Thyroid gland (tissue), 4 donors: ENCODE measurements at places on chromosomes 7 and 10.

DNA sequence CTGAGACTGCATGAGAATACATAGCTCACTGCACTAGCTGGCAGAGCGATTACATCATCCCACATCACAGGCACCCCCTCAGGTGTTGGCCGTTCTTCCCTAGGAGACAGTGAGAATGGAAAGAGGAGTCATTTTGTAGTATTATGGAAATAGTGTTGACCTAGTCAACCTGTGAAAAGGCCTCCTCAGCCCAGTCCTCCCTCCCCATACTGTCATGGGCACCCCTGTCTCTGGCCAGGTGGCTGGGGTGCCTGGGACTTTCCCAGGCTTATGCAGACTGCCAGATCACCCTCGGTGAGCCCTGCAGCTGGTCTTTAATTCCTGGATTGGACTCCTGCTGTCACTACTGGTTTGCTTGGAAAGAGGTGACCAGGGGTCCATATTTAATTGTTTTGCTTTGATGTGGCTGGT lies 4.0 kb downstream of the INPP5A start:
- DNase-seq = no peak

GRCh38 chr7:52168085-52168484 lies 851.5 kb upstream of the COBL start:
- no peak for DNase-seq

DNA sequence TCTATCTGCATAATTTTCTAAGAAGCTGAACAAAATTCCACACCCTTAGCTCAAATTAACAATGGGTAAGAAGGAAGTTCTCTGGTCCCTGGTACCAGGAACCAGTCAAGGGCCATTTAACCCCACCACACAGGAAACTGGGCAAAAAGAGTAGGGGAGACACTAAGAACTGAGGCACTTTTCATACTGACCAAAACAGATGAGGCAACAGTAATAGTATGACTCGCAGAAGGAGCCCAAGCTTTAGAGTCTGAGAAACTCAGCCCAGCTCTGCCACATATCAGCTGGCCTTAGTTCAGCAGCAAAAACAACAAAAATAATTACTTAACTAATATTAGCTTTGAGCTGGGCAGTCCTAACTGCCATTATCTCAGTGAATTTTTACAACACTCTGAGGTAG lies 221.2 kb downstream of the FAM107B start:
- DNase-seq = no peak

DNA sequence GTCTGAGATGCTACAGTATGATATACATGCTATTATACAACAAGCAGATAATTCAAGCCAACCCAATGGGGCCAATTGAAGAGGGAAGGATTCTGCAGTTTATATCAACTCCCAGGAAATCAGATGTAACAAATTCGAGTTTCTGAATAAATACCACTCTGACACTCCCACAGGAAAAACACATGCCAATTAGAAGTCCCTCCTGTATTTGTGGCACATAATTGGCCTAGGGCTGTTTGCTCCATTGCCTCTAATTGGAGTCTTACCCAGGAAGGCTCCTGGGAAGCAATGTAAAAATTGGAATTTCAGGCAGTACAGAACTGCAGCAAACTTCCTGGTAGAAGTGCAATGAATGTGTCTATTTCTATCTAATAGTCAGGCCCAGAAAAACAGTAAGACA lies 4.7 kb downstream of the PPA1 start:
- no peak for DNase-seq

DNA sequence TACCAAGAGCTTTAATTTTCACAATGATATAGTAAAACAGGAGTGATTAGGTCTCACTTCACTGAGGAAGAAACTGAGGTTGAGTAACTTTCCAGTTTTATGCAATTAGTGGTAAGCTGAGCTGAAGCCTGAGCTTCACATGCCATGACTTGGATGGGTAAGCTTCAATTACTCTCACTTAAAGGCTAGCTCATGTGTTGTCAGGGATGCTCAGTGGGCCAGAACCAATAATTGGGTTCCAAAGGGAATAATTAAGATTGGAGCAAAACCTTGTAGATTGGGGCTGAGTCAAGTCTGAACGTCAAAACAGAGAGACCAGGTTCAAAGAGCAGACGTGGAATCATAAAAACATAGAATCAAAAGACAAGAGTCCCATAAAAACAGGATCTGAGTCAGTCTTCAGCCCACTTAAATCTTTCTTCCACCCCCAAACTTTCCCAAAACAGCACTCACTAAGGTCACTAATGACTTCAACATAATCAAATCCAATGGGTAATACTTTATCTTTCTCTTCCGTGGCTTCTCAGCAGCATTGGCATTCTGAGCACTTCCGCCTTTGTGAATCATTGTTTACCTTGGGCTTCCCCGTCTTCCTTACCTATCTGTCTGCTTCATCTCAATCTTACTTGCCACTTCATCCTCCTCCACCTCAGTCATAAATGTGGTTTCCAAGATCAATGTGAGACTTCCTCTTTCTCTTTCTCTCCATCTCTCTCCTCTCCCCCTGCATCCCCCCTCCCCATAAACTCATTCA lies 23.0 kb upstream of the EGFR start:
- no peak for DNase-seq
